ENCODE measurements at places on chromosomes 5 and 9. TPM values are rescaled to one million over a fixed set of nuclear protein-coding genes. Genes with fewer than 3 reads are reported as not detected.

PLAC8L1 gene
- not detected for total RNA-seq

LRRC70 gene
- 0.50 TPM for total RNA-seq

GAPVD1 gene
- 59.8 TPM for total RNA-seq

SH3GL2 gene
- total RNA-seq: 0.15 TPM
